ENCODE measurements at places on chromosomes 2 and 18.

GRCh38 chr2:48059975-48060374 lies 153.7 kb upstream of the FBXO11 start:
- DNase-seq = no peak

DNA sequence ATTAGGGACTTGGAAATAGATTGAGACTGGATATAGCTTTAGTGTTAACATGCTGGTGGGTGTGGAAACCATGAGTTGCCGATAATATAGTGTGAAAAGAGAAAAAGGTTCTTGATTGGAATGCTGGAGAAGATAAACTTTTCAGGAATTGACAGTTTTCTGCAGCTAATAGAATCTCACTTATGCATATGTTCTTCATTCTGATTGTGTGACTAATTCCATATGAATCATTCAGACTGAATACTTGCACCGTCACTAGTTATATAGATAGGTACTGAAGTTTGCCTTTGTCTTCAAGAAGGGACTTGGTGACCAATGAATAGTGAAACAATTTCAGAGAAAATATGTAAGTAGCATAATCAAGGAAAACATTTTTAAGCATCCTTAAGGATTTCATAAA lies 225.7 kb upstream of the FOSL2 start:
- peak; percentile 87 for DNase-seq

DNA sequence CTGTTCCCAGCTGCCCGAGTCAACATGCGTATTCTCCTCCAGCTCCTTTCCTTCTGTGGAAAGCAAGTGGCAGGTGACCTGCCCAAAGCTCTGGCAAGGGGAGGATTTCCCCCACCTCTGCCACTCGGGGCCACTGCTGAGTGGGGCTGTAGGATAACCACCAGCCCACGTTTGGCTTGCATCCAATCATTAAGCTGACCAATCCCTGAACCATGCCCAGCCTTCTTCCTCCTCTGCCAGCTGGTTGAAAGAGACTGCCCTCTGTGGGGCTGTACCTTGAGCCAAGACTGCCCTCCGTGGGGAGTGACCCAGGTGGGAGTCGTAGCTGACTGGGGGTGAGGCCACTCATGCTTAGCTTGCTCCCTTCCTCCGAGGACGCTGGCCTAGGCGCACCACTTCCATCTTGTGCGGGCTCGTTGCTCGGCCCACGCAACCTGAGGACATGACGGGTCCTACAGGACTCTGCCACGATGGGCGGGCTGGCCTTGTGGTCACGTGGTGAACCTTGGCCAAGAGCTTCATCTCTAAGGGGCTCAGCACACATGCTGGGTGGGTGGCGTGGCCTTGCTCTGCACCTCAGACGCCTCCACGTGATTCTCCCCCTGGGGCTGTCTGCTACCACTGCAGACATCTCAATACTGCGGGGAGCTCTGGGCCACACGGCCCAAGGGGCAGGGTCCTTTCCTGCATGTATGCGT lies 112.1 kb downstream of the NDUFA10 start:
- DNase-seq = no peak

- peak; percentile 58 for DNase-seq
Measured at GRCh38 chr2:209351636-209352035, 72.2 kb upstream of the MAP2 start.

GRCh38 chr2:223619486-223620129 lies 17.4 kb upstream of the SCG2 start:
- DNase-seq = no peak

DNA sequence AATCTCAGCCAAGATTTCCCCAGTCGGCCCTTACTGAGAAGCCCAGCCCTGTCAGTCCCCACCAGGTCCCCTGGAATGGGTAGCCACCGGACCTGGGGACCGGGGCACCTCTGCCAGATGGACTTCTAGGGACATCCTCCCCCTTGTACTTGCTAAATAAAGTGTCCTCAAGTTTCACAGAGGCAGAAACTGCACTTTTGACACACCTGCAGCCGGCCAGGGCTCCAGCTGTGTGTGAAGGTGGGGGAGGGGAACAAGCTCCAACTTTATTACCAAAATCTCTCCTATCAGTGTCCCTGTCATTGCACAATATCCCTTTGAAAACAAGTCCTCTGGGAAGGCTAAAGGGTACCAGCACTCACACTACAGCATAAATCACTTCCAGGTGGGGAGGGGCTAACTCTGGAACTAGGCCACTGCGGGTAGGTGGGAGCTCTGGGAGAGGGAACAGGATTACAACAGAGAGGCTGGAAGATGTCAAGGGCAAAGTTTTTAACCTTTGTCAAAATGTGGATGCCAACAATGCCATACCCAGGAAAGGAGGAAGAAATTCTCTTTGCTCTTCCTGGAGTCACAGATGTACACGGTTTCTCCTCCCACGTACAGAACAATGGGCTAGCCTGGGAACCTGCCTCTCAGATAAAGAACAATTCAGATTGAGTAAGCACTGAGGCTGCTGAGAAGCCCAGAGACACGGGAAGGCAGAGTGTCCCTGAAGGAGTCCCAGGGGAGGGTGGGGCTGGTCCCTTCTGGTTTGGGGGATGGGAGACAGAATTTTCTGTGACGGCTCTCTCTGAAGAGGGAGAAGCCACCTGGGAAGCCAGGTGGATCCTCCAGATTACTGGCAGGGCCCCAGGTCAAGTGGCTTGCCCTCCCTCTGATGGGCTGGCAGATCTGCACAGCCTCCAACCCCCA lies 11.0 kb downstream of the SDC1 start:
- DNase-seq = no peak
